Stimulated activated CD8-positive, alpha-beta memory T cell treated with anti-CD3 and anti-CD28 coated beads, Interleukin-12 subunit alpha, Interleukin-12 subunit beta, amount 100 ng/mL, for 4 hours (primary cell): ENCODE measurements at places on chromosomes 5 and 9.

GRCh38 chr9:63728287-63728686 lies 1556.7 kb downstream of the FOXD4L5 start:
- no peak for DNase-seq

- no peak for DNase-seq
Measured at GRCh38 chr5:107381189-107381856, 289.4 kb downstream of the EFNA5 start.

DNA sequence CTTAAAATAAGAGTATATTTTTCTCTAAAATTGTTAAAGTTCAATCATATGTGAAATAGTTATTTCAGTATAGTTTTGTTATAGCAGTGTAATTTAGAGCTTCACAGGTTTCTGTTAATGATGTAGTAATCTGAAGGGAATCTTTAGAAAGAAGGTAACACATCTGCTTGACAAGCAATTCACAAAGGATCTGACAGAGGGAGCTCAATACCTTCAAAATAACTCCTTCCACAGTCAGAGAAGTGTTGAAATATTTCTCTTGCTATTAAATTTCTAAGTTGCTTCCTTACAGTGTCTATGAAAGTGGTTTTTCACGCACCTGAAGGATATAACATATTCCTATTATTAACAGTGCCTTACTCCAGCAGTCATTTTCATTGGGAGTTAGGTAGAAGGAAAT lies 44.9 kb downstream of the SLC25A51 start:
- DNase-seq: no peak

DNA sequence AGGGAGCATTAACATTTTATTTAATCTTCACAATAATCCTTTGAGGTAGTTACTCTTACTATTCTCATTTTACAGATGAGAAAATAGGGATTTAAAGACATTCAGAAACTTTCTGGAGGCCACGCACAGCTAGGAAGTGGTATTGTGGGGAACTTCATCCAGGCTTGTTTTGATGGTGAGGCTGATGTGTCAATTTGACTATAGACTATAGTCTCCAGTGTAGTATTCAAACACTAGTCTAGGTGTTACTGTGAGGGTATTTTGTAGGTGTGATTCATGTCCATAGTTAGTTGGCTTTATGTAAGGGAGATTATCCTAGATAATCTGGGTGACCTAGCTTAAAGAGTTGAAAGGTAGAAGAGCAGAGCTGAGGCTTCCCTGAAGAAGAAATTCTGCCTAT lies 54.1 kb upstream of the ELL2 start:
- DNase-seq: no peak

DNA sequence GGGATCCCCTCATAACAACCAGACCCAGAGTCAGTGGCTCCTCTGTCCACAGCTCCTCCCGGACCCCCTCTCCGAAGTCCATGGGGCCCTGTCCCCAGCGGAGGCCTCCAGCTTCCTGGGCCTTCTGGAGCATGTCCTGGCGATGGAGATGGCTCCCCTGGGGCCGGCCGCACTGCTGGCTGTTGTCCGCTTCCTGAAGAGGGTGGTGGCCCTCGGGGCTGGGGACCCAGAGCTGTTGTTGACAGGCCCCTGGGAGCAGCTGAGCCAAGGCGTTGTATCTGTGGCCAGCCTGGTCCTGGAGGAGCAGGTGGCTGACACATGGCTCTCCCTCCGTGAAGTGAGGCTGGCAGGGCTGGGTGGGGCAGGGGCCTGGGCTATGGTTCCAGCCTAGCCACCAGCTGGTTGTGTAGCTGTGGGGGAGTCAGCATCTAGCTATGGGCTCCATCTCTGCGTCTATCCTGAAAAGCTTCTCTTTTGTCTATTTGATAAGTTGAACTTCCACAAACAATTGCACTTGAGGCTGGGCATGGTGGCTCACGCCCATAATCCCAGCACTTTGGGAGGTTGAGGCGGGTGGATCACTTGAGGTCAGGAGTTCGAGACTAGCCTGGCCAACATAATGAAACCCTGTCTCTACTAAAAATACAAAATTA lies 4.7 kb downstream of the ADGRD2 start:
- no peak for DNase-seq

DNA sequence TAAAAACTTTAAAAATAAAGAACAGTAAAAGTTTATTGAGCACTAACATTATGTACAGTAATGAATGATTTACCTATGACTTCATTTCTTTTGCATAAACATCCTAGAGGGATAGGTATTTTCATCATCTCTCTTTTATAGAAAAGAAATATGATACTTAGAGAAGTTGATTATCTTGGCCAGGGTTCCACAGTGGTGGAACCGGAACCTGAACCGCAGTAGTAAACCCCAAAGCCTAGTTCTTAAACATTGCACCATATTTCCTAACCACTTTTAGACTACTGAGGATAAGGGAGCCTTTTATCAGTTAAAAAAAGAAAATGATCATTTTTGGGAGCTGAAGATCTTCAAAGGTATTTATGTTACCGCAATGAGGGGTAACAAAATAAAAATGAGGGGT lies 205.7 kb upstream of the SGCD start:
- no peak for DNase-seq

GRCh38 chr9:129868872-129869486 lies 33.7 kb downstream of the USP20 start:
- peak; percentile 80 for DNase-seq

GRCh38 chr5:87258507-87258906 lies 9.2 kb upstream of the RASA1 start:
- no peak for DNase-seq

DNA sequence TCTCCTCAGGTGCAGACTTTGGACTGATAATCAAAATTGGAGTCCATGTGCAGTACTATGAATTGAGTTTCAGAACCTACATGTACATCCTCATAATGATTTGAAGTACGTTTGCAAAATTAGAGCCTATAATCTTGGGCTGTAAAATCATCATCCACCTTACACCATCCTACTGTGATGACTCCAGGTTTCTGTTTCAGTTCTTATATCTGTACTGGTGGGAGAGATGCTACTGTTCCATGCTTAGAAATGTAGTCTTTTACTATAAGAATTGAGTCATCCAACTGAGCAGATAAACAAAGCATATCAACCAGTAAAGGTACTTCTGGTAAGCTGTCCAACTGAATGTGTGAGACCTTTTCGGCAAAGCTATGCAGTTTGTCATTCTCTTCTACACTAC lies 586.3 kb upstream of the FAM174A start:
- DNase-seq: no peak

GRCh38 chr9:135798263-135798585 lies 96.2 kb downstream of the KCNT1 start:
- DNase-seq: no peak
